Spinal cord (tissue), 10 donors: ENCODE measurements at places on chromosomes 2 and 18. TPM values are rescaled to one million over a fixed set of nuclear protein-coding genes. Genes with fewer than 3 reads are reported as not detected.

Gene CEBPZOS
- polyA plus RNA-seq, result 61.6 TPM

Gene RNU2-63P
- polyA plus RNA-seq, result not detected

Gene PPIL3
- polyA plus RNA-seq, result 74.0 TPM

Gene ZNF804A
- 10.9 TPM for polyA plus RNA-seq

Gene ZDBF2
- polyA plus RNA-seq, result 13.1 TPM

DNA sequence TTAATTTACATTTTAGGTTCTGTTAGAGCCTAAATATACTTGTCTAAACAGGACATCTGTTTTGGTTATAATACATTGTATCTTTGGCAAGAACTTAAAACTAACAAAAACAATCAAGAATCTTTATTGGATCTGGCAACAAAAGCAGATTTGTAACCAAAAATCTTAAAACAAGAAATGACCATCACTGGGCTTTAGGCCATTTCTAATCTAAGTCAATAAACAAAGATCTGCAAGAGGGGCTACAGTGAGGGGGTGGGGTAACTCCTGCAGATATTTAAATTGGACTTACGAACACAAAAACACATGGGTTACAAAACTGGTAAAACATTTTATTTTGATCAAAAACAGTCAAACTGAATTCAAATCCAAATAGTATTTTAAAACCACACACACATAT is 77.3 kb downstream of the SRBD1 start:
- DNase-seq, result peak; percentile 22

- DNase-seq, result no peak
Observed at GRCh38 chr18:6881034-6881820, 151.7 kb downstream of the ARHGAP28 start.

DNA sequence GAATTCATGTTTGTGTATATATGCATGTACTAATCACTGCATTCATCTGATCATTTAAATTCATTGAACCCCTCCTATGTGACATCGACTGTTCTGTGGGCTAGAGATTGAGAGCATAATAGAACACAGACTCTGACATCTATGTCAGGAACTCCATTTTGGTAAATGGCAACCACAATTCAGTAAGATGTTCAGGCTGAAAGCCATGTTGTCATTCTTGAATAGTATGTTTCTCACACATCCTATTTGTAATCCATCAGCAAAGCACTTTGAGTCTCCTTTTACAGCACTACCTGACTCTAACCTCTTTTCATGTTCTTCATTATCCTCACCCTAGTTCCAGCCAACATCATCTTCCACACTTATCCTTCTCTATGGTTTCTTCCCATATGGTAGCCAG is 413.8 kb upstream of the MEX3C start:
- DNase-seq, result no peak

- DNase-seq, result no peak
Observed at GRCh38 chr18:32308493-32309120, 118.8 kb downstream of the MEP1B start.

DNA sequence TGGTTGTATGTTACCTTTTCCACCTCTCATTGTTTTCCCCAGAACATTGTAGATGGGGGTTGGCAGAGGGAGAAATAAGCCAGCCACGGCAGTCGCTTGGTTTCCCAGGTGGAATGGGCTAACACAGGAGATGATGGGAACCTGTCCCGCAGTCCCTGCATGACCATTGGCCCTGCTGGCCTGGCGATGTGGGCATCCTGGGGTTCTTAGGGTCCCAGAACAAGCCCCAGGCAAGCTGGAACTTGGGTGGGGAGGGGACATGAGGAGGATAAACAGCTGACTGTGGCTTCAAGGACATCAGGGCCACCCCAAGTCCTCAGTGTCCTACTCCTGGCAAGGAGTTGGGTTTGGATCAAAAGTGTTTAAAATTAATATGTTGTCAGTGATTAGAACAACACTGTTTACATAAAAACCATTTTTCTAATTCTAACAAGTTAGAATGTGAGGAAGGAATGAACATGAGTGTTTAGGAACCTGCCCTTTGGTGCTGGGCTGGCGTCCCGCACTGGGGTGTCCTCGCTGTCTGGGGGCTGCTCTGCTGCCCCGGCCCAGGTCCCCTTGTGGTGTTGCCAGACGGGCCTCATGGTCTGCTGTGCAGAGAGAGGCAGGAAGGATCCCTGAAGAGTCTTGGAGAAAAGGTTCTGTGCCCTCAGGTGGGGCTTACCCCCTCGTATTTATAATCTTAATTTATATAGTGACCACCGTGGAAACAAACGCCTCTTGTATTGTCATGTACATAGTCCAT is 95.1 kb downstream of the USP40 start:
- no peak for DNase-seq

DNA sequence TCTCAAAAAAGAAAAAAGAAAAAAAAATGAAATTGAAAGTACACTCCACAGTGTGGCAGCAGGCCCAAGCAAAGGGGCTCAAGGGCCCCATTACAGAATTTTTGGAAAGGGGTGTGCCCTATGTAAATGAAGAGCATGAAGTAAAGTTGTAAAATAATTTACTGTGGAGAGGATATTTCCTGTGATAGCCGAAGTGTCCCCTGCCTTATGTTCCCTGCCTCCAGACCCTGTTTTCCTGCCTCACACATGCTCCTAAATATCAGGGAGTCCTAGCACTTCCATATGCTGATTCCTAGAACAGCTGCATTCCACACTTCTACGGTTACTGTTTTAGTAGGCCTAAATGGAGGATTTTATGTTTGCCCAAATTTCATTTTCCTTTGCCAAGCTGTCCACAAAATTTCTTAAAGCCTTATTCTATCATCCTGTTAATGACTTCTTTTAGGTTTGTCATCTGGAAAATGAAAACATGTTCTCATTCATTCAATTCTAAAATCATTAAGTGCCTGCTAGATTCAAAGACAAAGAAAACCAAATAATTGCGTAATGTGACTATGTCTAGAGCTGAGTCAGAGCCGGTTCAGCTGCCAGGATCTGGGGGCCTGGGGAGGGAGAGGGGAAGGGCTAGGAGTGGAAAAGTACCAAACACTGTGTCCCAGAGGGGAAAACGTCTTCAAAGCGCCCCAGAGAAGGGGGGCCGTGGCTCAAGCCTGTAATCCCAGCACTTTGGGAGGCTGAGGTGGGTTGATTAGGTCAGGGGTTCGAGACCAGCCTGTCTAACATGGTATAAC is 25.9 kb upstream of the IMPA2 start:
- DNase-seq, result no peak

DNA sequence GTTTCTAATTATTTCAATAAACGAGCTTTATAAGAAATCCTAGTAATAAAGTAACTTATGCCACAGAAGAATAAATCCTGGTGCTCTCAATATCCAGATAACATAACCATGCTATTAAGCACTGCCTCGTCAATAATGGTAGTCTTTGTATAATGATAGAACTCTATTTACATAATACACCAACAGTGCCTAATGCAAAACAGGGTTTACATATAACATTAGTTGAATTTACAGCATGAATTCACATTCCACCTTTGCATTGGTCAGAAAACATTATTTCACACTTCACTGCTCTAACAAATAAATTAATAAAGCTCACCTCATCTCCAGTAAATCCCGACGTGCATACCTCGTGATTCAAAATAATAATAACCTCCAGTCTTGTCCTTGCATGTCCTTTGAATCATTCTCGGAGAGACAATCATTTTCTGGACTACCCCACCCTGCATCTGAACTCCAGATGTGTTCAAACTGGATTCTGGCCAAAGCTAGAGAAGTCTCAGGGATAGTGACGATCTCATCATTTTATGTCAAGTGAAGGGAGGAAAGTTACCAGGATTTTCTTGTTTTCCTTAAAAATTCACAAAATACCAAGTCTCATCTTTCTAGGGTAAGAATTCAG is 189.2 kb downstream of the NCKAP5 start:
- DNase-seq, result no peak

- DNase-seq, result no peak
Observed at GRCh38 chr18:51802569-51803428, 537.2 kb upstream of the DCC start.

GRCh38 chr2:134288814-134289213 is 34.9 kb downstream of the MGAT5 start:
- DNase-seq, result no peak

DNA sequence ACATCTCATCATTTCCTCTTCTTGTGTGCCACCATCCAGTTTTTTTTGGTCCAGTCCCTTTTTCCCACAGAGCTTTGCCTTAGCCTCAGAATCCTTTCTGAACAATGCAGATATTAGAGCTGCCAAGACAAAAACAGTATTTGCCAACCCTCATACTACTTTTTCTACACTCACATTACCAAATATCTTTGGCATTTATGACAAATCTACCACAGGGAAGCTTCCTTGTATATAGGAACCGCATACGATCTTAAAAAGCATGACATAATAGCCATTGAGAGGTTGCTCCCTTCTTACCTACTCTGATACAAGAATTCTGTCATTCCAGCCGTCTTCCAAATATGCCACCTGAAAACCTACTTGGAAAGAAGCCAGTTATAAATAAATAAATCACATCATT is 9.4 kb downstream of the ZNF24 start:
- DNase-seq, result no peak

DNA sequence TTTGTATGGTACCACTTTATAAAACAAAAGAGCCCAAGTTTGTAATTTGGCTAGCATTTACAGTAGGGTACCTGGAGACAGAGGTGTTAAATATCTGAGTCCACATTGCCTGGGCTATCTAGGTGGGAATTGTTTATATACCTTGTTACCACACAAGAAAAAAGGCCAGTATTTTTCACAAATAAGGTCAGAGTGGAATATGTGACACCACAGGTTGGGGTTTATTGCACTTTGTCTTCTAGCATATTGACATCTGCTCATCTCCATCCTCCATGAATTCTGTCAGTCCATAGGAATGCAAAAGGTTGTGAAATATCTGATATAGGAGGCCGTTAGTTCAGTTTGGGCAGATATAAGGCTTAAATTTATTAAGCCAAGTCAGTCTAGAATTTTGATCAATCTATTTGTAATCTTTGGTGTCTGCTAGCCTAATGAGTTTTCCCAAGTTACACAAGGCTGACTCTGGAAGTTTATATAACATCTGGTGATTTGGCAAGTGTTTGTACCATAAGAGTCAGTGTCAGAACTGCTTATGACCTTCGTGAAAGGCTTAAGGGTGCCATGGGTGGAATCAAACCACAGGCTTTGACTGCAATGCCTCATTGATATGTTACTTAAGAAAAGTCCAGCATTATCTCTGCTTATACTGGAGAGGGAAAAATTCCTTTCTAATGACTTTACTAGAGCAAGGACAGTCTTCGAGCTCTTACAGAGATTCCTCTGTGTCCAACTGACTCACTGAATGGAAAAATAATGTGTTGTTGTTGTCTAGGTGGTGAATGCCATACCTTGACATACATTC is 11.3 kb upstream of the DPP4 start:
- no peak for DNase-seq

- DNase-seq, result no peak
Observed at GRCh38 chr2:212495046-212495445, 43.6 kb downstream of the ERBB4 start.

DNA sequence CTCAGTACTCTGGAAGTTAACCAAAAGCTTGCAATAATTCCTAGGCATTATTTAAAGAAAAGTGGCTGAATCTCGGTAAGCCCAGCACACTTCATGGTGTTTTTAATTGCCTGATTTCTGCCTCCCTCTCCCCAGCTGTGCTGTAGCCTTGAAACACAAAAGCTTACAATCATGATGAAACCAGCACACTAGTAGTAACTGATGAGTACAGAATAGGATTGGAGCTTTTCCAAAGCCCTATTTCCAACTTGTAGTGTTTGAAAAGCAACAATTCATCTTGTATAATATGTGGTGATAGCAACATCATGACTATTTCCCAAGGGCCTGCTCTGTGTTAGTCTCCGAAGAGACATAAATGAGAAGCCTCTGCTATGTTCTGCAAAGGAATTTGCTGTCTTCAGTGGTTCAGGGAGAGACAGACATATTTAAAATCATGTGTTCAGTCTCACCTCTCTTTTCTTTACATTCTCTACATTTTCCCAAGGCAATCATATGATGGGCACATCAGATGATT is 1015.0 kb downstream of the BCL11A start:
- DNase-seq, result no peak

DNA sequence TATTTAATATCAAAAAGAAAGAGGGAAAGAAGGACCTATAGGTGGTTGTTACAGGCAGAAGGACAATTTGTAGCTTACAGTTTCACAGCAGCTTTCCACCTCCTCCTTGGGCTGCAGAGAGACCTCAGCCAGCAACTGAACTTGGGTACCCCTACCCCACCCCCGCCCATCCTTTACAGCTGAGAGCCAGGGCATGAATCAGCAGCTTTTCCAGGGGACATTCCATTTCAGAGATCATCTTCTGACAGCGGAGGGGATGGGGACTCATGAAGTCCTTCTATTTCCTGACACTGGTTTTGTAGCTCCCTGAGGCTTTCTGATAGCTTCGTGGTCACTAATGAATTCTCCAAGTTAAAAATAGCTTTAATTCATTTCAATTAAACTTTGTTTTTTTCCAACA is 96.4 kb downstream of the ITGB1BP1 start:
- DNase-seq, result no peak

DNA sequence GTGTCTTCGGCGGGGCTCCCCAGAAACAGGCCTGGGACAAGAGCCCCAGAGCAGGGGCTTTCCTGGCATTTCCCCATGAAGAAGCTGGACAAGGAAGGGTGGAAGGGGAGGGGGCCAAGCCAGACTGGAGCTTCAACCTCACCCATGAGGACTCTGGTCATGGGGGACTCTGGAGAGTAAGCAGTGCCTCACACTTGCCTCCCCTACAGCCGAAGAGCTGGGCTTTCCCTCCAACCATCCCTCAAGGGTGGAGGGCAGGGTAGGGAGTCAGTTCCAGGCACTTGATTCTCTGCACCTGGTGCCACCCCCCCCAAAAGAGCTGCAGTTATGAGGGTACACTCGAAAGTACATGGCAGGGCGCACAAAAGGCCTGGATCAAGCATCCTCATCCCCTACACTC is 246.6 kb downstream of the TFCP2L1 start:
- DNase-seq, result no peak

DNA sequence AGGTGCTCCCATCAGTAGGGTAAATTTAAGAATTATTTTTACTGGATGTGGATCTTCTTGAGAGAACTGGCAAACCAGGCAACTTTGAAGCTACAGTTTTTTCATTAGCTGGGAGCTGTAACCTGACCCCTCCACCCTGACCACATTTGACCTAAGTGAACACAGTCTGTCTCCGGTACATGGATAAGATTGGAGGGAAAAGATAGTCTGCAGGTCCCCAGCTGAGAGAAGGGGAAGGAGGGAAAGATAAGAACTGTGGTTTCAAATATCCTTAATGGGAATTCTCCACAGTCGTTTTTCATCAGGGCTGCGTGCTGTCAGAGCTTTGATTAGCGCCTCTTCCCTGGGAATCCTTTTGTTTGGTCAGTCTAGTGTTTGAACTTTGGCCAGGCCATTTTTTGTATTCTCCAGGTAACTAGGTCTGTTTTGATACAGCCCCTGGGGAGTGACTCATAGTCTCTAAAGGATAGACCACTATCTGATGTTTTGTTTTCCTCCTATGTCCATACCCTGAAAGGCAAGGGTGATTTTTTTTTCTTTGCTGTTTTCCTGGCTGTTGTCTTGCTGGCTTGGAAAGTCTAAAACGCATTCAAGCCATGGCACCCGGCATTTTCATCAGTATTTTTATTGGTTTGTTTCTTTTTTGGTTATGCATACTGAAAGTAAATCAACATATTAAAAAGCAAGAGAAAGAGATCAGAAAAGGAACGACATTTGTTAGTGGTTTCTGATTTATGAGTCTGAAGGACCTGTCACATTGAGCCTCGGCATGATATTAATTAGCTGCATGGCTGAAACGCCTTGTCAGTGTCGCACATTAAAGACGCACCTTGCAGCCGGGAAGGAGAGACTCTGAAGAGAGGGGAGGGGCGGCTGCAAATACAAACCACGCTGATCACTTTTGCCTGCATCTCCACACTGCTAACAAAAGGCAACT is 183.4 kb upstream of the FN1 start:
- DNase-seq, result no peak
